Mesothelial cell of epicardium (in vitro differentiated cells): ENCODE measurements at places on chromosomes 11 and 22.

- H3K36me3 ChIP-seq: no peaks in the 10 kb centered on the region
- no peak overlapping the region for H3K4me3 ChIP-seq
- H3K4me1 ChIP-seq: peaks cover 15% of the 10 kb centered on the region
- peaks cover 62% of the 10 kb centered on the region for H3K27me3 ChIP-seq
- DNase-seq: no peak
These were observed 2.4 kb downstream of the MICAL2 start for GRCh38 chr11:12112750-12113149.

- H3K27ac ChIP-seq: no peak overlapping the region
- no peaks in the 10 kb centered on the region for H3K36me3 ChIP-seq
- H3K4me1 ChIP-seq: peaks cover 16% of the 10 kb centered on the region
- no peak for DNase-seq
- no peak overlapping the region for H3K4me3 ChIP-seq
These were observed 95.4 kb downstream of the MORC2 start for GRCh38 chr22:30873086-30873650.

GRCh38 chr11:93645938-93646337 lies 15.5 kb upstream of the CEP295 start:
- H3K4me3 ChIP-seq: no peak overlapping the region
- DNase-seq: no peak
- no peaks in the 10 kb centered on the region for H3K36me3 ChIP-seq
- no peak overlapping the region for H3K27ac ChIP-seq
- H3K27me3 ChIP-seq: peaks cover 16% of the 10 kb centered on the region

DNA sequence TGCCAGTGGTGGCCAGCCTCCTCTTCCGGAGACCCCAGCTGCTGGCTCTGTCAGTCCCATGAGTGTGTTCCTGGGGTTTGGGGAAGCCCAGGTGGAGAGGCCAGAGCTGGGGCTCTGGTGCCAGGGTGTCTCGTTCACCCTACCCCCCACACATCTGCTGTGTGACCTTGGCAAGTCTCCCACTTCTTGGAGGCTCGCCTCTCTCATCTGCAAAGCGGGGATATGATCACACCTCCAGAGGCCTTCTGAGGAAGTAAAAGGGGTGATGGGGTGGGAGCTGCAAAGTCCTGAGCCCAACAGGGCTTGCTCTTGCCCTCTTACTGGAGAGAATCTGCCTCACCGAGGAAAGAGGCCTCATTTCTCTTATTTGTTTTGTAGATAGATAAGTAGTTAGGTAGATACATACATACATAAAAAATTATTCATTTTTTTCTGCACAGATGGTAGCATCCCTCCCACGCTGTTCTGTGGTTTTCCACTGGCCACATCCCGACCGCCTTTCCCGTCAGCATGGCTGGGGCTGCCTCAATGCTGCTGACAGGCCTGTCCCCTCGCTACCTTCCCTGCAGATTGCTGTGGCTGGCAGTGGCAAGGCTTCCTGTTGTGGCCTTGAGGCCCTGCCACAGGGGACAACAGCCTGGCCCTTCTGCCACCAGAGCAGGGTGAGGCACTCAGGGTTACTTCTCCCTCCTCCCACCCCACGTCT lies 23.9 kb downstream of the MYO7A start:
- H3K27ac ChIP-seq: no peak overlapping the region
- no peak overlapping the region for H3K4me3 ChIP-seq
- DNase-seq: no peak
- peaks cover 30% of the 10 kb centered on the region for H3K4me1 ChIP-seq
- H3K36me3 ChIP-seq: no peaks in the 10 kb centered on the region
- H3K27me3 ChIP-seq: peaks cover 15% of the 10 kb centered on the region

DNA sequence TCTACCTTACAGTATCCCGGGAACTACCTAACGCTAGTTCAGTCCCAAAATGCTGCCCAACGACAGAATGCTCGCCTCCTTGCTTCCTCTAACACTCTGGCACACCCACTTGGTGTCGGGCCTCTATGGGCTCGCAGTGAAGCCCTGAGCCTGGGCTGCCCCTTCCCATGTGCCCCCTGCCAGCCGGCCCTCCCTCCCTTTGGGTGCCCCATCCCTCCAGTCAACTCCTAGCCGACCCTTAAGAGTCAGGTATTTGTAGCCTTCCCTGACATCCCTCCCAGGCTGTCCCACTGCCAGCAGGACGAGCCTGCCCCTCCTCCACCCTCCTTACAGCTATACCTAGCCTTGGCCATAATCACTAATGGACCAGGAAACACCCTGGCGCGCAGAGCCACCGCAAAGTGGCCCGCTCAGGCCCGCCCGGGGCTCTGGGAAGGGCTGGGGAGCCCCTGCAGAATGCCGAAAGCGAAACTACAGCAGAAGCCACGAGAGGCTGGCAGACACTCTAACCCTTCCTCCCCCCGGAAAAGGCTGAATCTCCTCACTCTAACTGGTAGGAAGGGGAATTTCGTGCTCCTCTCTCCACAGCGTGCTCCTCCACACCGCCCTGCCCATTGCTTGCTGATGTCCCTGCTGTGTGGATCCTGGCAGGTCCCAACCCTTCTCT lies 8.2 kb downstream of the CBX7 start:
- no peaks in the 10 kb centered on the region for H3K36me3 ChIP-seq
- peak overlapping the region; percentile 69 for H3K4me3 ChIP-seq
- no peak for DNase-seq
- peaks cover 4% of the 10 kb centered on the region for H3K27me3 ChIP-seq
- H3K27ac ChIP-seq: no peak overlapping the region
- H3K4me1 ChIP-seq: peaks cover 12% of the 10 kb centered on the region

GRCh38 chr11:95229199-95229992 lies 1.6 kb downstream of the SESN3 start:
- H3K27ac ChIP-seq: peak overlapping the region; percentile 95
- H3K4me1 ChIP-seq: peaks cover 23% of the 10 kb centered on the region
- no peak overlapping the region for H3K4me3 ChIP-seq
- H3K27me3 ChIP-seq: no peaks in the 10 kb centered on the region
